Neural progenitor cell (in vitro differentiated cells): ENCODE measurements at places on chromosomes 4 and X. TPM values are rescaled to one million over a fixed set of nuclear protein-coding genes. Genes with fewer than 3 reads are reported as not detected.

DNA sequence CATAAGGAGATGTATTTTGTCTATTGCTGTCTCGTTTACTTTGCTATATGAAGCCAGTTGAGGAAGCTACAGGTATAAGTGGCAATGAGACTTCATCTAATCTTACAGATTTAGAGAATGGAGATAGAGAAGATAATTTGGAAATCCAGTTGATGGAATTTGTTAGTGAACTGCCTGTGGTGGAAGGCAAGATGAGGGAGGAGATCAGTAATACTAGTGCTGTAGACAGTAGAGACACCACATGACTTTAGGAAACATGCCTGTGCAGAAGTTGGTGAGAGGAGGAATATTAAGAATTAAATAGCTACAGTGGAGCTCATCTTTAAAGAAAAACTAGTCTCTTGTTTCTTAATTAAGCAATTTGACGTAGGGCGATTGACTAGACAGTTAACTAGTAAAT, 51.3 kb downstream of the RBPJ start:
- no peak for DNase-seq
- H3K27ac ChIP-seq, result no peak overlapping the region
- H3K36me3 ChIP-seq, result no peaks in the 10 kb centered on the region

DNA sequence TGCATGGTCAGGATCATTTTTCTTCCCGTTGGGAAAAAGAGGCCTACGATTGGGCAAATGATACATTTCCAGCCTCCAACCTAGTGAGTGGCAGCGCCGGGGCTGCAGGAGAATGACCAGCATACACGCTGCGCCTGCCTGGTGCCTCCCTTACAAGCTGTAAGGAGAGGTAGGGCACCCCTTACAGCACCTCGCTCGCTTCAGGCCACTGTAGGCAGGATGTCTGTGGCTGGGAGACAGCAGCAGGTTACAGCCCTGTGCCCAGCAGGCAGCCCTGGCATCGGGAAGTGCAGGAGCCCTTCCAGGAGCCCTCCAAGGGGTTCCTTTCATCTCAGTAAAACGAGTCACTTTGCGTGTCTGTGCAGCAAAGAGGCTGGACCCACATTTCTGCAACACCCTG, 88.4 kb downstream of the EVC start:
- DNase-seq, result no peak
- H3K27ac ChIP-seq, result no peak overlapping the region
- no peaks in the 10 kb centered on the region for H3K27me3 ChIP-seq
- H3K4me3 ChIP-seq, result no peak overlapping the region
- no peaks in the 10 kb centered on the region for H3K4me1 ChIP-seq

GRCh38 chr4:25884031-25884782, 21.4 kb upstream of the SEL1L3 start:
- H3K4me1 ChIP-seq, result peaks cover 7% of the 10 kb centered on the region
- H3K4me3 ChIP-seq, result no peak overlapping the region
- DNase-seq, result no peak

GRCh38 chr4:128571747-128572146, 237.8 kb upstream of the JADE1 start:
- H3K36me3 ChIP-seq, result no peaks in the 10 kb centered on the region
- H3K27ac ChIP-seq, result no peak overlapping the region
- no peak for DNase-seq
- H3K4me1 ChIP-seq, result peaks cover 19% of the 10 kb centered on the region

DNA sequence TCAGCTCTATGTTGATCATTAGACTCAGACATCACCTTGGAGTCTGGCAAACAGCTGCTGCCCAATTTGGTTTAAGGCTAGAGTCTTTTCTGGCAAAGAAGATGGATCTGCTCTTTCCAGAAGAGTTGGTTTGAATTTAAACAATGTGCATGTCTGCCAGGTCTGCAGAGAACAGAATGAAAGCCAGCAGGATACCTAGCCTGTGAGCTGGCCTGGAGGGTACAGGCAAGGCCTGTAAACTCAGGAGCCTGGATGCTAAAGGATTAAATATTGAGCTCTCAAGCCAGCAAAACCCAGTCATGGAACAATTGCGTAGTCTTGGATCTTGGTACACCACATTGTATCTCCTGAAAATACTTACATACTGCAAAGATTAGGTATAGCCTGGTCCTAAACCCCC, 15.6 kb upstream of the PDLIM3 start:
- peaks cover 16% of the 10 kb centered on the region for H3K4me1 ChIP-seq
- no peaks in the 10 kb centered on the region for H3K27me3 ChIP-seq
- no peaks in the 10 kb centered on the region for H3K36me3 ChIP-seq
- no peak for DNase-seq

- H3K36me3 ChIP-seq, result no peaks in the 10 kb centered on the region
- H3K27me3 ChIP-seq, result no peaks in the 10 kb centered on the region
- no peak overlapping the region for H3K4me3 ChIP-seq
- no peak overlapping the region for H3K27ac ChIP-seq
- no peak for DNase-seq
- H3K4me1 ChIP-seq, result no peaks in the 10 kb centered on the region
These were observed 149.9 kb upstream of the SLIT2 start for GRCh38 chr4:20101831-20102230.

The DCAF12L1 gene
- 0.77 and 2.0 TPM in 2 replicates for total RNA-seq

The CDS1 gene
- total RNA-seq, result 2.8 and 3.5 TPM in 2 replicates
